ENCODE measurements at places on chromosomes 12 and 14.
A peak's percentile ranks its signal among the peaks of the same experiment; 100 is the strongest.

GRCh38 chr12:113900716-113901115 is 65.4 kb downstream of the RBM19 start:
- no peak for DNase-seq

- no peak for DNase-seq
Measured at GRCh38 chr14:51155326-51155725, 60.4 kb upstream of the TRIM9 start.

DNA sequence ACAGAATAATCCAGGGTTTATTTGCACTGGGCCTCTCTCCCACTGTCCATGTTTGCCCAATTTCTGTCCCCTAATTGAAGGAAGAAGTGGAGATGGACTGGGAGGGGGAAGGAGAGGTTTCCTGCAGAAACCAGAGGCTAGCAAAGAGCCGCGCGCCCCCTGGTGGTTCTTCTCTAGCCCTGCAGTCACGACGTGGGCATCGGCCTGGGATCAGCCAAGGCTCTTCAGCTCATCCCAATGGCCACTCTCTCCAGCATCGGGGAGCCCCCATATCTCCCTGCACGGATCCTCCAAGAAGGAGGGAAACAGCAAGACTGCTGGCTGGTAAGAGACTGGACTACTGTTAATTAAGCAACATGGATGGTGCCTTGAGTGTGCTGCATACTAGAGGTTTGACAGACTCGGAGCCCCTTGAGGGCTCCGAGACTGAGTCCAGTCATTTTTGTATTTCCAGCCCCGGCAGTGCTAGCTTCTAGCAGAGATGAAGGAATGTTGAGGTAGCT is 18.7 kb downstream of the ZBTB39 start:
- DNase-seq = peak; percentile 86

GRCh38 chr12:75048767-75049166 is 160.9 kb downstream of the KCNC2 start:
- no peak for DNase-seq

- DNase-seq = no peak
Measured at GRCh38 chr14:39055786-39056474, 47.1 kb downstream of the SEC23A start.

GRCh38 chr12:12229556-12230092 is 37.2 kb downstream of the LRP6 start:
- DNase-seq = no peak

DNA sequence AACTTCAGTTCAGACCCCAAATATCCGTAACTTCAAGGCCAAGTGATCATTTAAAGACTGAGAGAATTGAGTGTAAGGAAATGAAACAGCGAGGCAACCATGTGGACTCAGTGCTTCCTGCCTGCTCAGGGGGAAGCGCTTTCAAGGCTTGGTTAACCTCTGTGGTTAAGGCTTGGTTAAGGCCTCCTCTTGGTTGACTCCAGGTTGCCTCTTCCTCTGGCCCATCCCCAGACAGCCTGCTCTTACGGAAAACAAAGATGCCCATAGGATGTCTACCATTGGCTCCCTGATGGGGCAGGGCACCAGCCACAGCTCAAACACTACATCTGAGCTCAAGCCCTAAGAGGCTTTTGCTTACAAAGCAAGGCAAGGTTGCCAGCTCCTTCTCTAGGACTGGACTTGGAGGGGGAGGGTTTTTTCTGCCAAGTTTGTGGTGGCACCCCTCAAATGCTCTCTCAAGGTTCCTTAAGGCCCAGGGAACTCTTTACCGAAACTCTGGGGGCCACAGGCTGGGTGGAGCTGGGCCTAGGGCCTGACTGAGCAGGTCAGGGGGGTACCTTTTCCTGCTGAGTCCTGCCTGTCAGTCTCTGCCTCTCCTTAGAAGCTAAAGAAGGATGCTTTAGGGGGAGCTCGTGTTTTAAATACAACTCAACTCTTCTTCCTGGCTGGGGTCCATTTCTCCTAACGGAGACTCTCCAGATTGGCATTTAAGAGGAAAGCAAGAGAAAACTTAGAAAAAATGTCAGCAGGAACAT is 13.7 kb downstream of the COL2A1 start:
- peak; percentile 16 for DNase-seq

DNA sequence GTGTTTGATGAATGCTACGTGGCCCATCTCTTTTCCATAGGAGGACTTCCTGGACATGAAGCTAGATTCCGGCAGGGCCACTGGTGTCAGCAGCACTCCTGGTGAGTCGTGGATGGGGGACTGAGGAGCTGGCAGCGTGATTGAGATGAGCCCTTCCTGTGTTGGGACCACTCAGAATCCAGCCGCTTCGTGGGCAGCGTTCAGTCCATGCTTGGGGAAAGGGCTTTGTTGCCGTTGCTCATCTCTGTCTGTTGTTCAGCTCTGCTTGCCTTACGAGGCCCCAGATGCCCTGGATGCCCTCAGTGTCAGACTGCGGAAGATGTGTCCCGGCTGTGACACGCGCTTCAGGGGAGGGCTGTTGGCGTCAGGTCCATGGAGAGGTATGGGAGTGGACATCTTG is 127.1 kb upstream of the RTL1 start:
- no peak for DNase-seq

GRCh38 chr12:59304077-59304721 is 291.6 kb upstream of the SLC16A7 start:
- DNase-seq = no peak

DNA sequence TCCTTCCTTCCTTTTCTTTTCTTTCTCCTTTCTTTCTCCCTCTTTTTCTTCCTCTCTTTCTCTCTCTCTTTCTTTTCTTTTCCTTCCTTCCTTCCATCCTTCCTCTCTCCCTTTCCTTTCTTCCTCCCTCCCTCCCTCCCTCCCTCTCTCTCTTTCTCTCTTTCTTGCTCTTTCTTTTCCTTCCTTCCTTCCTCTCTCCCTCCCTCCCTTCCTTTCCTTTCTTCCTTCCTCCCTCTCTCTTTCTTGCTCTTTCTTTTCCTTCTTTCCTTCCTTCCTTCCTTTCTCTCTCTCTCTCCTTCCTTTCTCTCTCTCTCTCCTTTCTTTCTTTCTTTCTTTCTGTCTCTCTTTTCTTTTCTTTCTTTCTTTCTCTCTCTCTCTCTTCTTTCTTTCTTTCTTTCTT is 207.6 kb downstream of the ATP23 start:
- no peak for DNase-seq

GRCh38 chr12:26030371-26030770 is 71.9 kb downstream of the RASSF8 start:
- DNase-seq = no peak

DNA sequence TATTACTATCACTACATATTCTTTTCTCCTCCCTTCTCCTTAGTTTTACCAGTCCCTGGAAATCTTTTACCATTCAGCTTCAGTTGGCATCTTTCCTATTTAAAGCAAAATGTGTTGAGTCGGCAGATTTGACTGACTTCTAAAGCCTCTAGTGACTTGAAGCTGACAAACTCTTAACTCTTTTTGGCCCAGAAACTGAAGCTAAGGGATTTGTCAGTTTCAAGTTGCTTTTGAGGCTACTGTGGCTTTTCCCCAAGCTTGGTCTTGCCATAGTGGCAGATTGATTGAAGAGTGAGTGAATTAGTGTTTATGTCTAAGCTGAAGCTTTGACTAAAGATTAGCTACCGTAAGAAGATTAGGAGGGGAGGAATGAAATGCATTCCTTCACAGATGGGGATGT is 104.0 kb downstream of the ETNK1 start:
- no peak for DNase-seq

- DNase-seq = no peak
Measured at GRCh38 chr14:101408077-101408831, 153.0 kb upstream of the DIO3 start.

- no peak for DNase-seq
Measured at GRCh38 chr14:95541932-95542930, 7.4 kb downstream of the GLRX5 start.

DNA sequence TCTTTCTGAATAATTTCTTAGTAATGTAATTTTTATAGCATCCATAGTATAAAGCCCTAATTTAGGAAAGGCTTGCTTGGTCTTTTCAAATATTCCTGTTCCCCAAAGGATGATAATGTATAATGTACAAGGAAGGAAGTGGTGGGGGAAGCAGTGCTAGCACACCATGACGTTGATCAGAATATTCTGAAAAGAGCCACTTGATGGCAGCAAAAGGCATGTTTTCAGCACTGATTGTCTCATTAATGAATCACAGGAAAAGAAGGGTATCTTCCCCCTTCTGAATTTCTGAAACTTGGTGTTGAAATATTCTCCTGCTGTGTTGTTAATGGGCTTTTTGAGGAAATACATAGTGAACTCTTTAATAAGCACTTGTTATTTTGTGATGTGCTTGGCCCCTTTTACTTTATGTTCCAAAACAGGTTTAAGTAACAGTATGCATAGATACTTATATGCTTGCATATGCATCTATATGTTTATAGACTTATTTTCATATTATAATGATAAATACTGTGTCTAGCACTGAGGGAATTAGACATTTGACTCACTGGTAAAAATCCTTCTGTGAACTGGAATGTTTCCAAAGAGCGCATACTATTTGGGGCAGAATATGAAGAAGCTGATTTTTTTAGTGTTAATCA is 122.0 kb downstream of the TMEM117 start:
- DNase-seq = peak; percentile 58

DNA sequence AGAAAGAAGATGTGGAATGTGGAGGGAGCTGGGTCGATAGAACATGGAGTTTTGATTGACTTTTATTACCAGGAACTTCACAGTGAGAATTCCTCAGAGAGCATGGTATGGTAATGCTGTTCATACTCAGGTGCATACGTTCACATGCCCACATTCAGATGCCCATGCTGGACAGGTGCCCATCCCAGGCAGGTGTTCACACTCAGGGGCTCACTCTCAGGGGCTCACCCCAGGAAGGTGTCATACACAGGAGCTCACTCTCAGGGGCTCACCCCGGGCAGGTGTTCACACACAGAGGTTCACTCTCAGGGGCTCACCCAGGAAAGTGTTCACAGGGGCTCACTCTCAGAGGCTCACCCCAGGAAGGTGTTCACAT is 360.0 kb upstream of the SFSWAP start:
- DNase-seq = peak; percentile 22

Data from H7 (cell line).